ENCODE measurements at places on chromosomes 2 and 18.

GRCh38 chr18:49608366-49609255 lies 46.8 kb downstream of the LIPG start:
- DNase-seq = no peak

DNA sequence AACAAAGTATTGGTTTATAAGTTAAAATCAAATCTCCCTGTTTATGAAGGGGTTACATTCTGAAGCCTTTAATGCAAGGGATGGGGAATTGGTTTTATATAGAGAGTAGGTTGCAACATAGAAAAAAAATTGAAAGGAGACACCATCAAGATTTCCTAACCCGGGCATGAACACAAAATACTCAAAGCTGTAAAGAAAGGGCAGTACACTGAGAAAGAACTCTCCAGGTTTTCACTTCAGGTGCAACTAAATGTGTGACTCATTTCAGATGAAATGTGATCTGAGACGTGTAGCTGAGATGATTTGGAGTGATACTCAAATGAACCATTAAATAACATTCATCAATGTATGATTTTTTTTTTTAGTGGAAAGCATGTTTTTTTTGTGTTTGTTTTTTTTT lies 43.6 kb downstream of the SANBR start:
- no peak for DNase-seq

DNA sequence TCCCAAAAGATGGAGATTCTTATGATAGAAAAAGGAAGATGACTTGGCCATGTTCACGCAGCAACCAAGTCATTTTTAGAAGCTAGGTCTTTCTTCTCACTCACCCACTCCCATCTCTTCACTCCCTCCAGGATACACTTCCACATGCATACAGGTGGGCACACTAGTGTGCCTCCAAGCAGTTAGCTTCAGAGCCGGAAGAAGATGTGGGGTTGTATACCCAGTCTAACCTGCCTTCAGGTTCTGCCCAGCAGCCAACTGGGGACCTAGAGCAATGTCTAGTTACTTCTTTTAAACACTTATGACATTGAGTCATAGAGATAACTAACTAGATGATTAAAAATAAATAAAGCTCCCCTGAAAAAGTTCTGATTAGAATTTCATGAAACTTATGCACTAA lies 21.8 kb upstream of the TANK start:
- no peak for DNase-seq

DNA sequence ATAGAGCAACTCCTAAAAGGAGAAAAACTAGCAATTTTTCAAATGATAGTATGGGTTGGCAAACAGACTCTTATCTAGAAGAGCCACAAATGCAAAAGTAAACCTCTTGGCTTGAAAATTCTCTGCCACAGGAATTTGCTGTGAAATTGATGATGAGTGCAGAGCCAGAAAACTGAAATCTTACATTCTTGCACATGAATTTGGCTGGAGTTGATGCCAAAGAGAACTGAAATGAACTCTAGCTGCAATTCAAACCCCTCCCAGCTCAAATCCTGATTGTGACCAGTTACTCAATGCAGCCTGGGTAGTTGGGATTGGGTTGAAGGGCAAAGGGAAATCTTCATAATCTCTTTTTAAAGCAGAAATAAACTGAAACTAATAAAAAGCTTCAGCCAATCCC lies 266.6 kb downstream of the PDE11A start:
- DNase-seq = no peak

- no peak for DNase-seq
Measured at GRCh38 chr2:46548521-46549144, 69.3 kb downstream of the TMEM247 start.

DNA sequence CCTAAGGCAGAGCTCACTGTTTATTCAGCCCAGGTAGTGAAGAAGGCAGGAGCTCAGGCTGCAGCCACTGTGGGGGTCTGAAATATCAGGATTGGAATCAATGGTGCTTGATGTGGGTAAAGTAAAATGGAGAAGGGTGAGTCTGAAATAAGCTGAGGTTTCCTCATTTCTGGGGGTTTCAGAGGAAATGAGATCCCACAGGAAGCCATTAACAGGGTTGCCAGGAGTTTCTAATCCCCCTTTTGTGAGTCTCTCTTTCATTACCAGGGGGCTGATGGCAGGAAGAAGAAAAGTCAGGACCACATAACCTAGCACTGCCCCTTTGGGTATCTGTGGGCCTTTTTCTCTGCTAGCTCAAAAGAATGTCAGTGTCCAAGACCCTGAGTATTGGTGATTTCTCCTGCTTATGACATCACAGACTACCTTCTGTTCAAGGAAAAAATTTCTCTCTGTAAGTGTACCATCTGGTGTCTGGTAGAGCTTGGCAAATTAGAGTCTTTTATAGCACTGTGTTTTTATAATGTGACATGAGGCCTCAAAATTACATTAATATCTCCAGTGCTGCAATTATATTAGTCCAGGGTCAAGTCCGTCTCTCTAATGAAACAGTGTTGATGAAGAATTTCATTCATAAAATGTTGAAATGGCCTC lies 56.0 kb downstream of the LBH start:
- no peak for DNase-seq

DNA sequence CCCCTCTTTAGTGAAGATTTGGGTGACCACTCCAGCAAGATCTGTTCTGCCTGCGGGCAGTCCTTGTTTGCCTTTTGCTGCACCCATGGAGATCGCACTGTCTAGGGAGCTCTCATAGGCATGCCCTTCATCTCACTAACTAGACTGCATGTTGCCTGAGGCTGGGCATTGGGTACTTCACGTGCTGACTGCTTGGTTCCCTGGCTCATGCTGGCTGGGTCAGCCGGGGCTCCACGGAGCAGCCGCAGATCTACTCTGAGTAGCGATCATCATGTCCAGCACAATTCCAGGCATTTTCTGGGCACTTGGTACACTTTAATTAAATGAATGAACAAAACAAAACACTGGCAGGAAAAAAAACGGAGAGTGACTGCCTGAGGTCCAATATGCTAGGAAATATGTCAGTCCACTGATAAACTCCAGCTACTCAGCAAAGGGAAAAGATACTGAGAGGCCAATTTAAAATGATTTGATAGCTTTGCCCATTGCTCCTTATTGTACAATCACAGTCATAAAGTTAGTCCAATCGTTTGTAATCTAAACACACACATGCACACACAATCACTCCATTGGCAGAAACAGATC lies 220.3 kb downstream of the C1D start:
- DNase-seq = no peak

DNA sequence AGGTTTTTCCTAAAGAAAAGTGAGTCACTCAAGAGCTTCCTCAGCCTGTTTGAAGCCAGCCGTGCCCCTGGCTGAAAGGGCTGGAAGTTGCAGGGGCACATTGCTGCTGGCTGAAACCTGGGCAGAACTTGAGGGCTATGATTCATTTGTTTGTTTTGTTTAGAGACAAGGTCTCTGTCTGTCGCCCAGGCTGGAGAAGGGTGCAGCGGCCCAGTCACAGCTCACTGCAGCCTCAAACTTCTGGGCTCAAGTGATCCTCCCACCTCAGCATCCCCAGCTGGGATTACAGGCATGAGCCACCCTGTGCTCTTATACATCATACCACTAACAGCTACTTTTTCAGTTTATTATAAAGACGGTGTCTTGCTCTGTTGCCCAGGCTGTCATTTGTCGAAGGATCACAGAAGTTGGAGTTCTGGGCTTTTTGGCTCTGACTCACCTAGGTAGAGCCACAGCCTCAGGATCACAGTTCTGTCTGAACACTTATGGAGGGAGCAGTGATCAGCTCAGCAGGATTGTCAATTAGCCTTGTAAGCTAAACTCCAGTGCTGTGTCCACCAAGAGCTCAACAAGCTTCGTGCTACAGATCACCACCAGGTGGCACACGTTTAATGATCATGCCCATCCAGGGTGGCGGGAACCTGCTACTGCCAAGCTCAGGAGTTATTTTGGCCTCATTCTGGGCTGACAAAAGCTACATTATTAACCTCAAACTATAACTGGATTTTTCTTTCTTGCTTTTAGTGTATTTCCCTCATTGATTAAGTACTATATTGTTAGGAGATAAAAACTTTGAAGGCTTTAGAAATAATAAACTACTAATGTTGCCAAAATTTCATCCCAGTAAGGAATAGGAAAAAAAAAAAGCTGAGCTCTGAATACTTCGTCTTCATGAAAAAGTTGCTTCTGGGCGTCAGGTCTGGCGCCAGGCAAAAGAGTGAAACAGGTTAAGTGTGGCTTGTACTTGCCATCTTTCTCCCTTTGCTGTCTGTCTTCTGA lies 57.9 kb downstream of the ARHGEF33 start:
- DNase-seq = peak; percentile 53

DNA sequence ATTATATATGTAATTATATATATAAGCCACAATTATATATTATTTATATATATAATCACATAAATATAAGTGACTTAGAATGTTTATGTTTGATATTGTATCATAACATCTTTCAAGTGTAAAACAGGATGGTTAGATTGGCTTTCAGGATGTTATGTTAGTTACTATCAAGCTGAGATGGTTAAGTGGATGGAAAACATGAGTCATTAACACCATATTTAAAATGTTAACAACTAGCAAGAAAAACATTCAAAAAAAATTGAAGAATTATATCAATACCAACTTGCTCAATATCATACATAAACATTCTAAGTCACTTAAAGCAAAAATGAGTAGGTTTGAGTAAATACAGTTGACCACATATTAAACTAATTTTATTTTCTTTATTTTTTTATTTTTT lies 21.8 kb upstream of the RAB27B start:
- no peak for DNase-seq

DNA sequence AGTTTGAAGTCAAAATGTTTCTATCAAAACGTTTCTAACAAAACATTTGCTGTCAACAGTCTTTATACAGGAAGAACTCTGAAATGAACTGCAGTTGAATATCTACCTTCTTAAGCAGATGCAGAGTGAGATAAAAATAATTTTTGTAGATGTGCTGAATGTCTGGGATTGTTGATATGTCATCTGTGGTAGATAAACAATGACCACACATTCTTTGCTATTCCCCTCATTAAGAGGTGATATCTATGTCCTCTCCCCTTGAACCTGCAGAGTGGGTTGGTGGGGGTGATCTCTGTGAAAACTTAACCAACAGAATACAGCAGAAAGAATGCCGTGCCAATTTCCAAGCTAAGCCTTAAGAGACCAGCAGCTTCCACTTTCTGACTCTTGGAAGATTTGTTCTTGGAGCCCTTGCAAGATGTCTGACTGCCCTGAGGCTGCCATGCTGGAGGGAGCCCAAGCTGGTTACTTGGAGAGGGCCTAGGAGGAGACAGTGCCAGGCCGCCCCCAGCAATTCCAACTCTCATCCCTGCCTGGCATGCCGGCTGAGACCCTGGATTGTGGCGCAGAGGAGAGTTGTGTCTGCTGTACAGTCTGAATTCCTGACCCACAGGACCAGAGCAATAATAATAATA lies 80.8 kb downstream of the COLEC12 start:
- no peak for DNase-seq

DNA sequence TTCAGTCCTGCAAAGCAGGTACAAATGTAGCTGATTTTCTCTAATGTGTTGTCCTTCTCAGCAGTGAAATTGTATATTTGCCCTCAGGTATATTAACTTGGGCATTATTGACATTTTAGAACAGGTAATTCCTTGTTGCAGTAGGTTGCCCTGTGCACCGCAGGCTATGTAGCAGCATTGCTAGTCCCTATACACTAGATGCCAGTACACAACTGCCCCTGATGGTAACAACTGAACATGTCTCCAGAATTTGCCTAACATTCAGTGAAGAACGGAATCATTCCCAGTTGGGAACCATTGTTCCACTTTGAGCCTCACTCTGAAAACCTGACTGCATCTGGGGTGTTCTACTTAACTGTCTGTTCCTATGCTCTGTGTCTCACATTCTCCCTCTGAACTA lies 23.1 kb upstream of the TFPI start:
- no peak for DNase-seq

DNA sequence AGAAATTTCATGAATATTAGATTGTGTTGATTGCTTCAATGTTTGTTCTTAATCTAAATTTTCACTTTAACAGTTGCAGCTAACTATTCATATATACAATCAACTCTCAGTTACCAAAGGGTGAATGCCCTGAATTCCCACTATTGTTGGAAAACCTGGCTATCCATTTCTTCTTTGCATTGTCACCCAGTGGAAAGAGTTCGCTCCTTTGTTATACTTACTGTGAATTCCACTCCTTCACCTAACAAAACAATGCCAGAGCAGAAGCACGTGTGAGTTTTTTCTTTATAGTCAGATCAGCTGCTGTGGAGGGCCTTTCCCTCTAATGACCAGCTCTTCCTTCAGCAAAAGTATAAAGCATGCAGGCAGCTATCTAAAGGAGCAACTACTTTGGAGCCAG lies 409.2 kb upstream of the NRP2 start:
- DNase-seq = no peak

DNA sequence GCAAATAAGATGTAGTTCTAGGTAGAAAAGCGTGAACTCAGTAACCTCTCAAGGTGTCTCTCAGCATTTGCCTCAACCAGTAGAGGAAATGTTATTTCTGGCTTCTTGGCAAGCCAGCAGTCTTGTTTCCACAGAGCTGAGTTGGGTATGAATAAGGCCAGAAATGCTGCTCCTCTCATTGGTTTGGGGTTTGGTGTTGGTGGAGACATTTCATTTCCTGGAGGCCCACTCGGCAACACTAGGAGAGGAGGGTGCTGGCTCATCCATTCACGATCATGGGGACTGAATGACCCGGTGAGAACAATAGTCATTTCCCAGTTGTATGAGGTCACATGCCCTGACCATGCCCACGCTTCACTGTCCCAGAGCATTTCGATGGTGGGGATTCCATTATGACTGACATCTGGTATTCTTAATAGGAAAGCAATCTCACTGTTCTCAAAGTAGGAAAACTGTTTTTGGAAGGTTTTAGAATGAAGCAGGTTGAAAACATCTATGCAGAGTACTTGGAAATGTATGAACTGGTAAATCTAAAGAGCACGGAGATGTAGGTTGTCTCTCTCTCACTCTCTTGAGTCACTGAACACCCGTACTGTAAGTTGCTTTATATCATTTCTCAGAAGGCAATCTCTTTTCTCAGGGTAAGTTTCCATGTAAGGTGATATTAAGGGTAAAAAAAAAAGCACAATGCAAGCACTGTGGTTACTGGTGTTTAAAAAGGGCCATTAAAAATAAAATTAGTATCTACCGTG lies 37.1 kb upstream of the CTLA4 start:
- no peak for DNase-seq

DNA sequence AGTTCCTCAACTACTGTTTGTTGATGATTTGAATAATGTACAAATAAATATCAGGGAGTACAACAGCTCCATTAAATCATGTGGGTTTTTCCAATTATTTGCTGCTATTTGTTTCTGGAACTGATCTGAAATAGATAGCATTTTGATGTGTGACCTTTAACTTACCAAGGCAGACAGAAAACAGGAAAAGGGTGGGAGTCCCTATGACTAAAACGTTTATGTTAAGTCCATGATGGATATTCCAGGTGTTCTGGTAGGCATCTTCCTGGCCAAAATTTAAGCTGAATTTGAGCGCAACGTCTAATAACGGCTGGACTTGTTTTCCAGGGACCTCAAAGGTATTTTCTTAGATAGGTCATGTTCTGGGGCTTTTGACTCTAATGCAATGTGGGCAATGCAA lies 41.6 kb downstream of the WIPF1 start:
- DNase-seq = no peak

- DNase-seq = no peak
Measured at GRCh38 chr2:170991398-170992182, 62.5 kb downstream of the GORASP2 start.

- no peak for DNase-seq
Measured at GRCh38 chr2:142822190-142822589, 55.3 kb upstream of the KYNU start.

Data from brain pericyte (primary cell).